ENCODE measurements at places on chromosomes 5 and 9.
A peak's percentile ranks its signal among the peaks of the same experiment; 100 is the strongest.

GRCh38 chr9:35048511-35048910, 23.9 kb downstream of the VCP start:
- ATAC-seq = no peak

GRCh38 chr5:592158-592557, 20.0 kb upstream of the CEP72 start:
- ATAC-seq = no peak

DNA sequence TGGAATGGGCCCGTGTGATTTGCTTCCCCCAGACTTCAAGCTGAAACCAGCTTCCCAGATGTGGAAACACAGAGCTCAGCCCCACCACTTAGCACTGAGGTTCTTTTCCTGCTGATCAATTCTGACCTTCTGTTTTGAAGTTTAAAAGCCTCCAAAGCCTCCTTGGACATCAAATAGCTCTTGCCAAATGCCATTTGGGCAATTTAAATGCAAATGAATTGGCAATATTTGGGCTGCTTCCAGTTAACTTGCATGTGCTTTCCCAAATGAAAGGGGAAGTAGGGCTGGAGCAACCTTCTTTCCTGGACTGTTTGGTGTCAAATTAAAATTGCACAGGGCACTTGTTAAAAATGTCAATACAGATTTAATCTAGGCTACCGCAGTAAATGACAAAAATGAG, 710.5 kb downstream of the TLR4 start:
- no peak for ATAC-seq

GRCh38 chr9:78150312-78150982, 85.4 kb upstream of the CEP78 start:
- no peak for ATAC-seq

DNA sequence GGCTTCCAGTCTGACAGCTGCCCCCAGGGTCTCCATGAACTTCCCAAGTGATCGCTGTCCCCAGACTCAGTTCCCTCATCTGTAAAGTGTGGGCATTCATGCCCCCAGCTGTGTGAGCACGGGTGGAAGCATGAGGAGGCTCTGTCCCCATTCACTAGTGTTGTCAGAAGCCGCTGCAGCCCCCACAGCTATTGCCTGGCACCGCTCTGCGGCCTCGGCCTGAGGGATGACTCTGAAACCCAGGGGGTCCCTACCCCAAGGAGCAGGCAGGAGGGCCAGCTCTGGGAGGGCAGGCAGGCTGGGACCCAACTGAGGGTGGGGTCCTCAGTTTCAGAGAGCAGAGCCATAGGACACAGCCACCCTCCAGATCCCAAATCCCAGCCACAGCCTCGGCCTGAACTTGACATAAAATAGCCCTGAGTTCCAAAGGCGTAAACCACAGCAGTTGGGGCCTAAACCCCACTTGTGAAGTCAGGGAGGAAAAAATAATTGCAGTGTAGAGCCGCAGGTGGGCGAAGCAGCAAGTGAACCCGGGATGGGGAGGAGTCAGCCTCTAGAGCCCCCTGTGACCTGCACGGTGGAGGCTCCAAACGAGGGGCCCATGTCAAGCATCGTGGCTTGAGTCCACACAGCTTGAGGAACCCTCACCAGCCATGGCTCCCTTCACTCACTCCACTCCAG, 66.0 kb upstream of the ADAMTS2 start:
- ATAC-seq = no peak

DNA sequence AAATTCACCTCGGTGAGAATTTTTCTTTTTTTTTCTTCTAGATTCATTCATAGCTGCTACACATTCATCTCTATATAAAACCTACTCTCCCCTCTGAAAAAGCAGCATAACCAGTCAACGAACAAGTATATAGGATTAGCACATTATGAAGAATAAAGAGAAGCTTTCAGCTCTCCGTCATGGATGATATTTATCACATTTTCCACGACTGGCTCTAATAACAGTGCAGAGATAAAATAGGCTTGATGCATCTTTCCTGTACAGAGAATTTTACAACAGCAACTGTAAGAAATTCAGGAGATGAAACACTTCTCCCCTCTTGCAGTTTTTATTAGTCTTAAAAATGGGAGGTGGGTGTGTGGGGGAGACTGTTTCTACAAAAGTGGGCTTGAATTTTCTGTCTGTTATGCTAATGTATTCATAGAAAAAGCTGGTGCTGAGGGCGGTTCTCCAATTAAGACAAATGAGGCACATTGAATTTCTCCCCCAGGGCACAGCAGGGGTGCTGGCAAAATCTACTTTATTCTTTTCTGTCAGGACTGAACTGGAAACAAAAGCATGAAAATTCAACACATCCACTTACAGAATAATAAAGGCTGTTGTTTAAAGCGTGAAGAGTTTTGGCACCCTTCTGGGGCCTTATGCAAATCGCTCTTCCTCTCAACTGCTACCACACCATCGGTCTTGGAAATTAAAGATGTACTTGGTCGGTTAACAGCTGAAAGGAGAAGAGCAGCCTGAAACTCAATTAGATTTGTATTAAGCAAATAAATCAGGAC, 233.9 kb upstream of the ZNF608 start:
- ATAC-seq = peak; percentile 65

DNA sequence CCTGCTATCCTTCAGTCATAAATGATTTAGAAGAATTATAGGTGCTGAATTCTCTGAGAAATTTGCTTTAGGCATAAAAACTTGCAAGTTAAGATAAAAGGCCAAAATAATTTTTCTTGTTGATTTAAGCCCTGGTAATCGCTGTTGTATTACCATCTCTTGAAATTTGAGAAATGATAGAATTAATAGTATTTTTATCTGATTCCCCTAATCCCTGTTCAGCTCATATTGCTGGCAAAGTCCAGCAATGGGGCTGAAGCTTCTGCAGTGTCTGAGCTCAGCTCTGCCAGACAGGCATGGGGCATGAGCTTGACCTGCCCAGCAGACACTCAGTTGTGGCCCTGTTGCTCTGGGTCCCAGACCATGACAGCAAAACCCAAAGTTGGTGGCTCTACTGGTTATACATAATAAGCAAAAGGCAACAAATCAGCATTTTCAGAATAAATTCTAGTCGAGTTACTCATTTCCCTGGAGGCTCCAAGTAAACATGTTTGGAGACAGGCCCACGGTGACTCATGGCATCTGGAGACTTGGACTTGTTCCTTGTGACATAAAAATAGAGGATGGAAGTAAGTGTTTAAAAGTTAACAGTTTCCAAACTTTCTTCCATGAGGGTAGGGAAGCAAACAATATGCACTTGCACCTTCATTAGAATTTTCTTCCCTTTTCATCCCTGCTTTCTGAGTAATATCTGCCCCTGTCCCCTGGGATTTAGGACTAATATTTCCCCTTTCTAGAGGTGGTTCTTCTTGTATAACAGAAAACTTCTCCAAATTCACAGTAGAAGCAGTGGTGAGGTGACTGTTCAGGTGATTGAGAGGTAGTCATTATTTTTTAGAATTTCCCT, 60.2 kb upstream of the SLC2A8 start:
- no peak for ATAC-seq

DNA sequence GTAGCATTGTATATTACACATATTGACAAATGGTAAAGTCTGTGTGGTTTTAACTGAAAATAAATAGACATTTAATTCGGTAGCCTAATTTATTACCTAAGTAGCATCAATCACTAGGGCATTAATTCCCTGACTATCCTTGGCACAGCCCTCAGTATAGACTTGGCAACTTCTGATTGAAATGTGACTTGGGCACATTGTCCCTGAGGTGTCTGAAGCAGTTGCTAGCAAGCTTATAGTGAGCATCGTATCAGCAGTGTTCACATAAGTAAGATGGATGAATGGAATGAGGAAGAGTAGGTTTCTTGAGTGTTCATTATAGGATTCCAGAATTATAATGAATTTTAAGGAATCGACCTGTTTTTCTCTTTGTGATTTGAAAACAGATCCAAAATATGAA, 16.1 kb downstream of the LURAP1L start:
- no peak for ATAC-seq

Measured in motor neuron (in vitro differentiated cells).